ENCODE measurements at places on chromosomes 4 and X. TPM values are rescaled to one million over a fixed set of nuclear protein-coding genes. Genes with fewer than 3 reads are reported as not detected.

DNA sequence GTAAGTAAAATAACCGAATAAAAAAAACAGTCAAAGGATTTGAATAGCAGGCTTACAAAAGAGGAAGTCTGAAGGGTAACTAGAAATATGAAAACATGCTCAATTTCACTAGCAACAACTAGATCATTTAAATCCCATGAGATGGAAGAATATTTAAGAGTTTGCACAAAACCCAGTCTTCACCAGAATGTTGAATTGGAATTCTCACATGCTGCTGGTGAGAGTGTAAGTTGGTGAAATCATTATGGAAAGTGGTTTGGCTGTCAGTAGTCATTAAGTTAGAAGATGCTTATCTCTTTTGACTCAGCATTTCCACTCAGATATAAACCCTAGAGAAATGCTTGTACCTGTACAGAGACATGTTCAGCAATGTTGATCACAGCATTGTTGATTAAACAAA is 110.1 kb downstream of the PGRMC2 start:
- DNase-seq: peak; percentile 70
- H3K36me3 ChIP-seq: no peaks in the 10 kb centered on the region
- no peaks in the 10 kb centered on the region for H3K27me3 ChIP-seq
- H3K4me1 ChIP-seq: no peaks in the 10 kb centered on the region
- no peak overlapping the region for H3K27ac ChIP-seq

- H3K4me3 ChIP-seq: no peak overlapping the region
- no peaks in the 10 kb centered on the region for H3K4me1 ChIP-seq
- H3K36me3 ChIP-seq: no peaks in the 10 kb centered on the region
- H3K27ac ChIP-seq: no peak overlapping the region
- no peak for DNase-seq
Measured at GRCh38 chrX:31796624-31797023, 724.8 kb upstream of the FTHL17 start.

Gene CTAG1A
- polyA plus RNA-seq: not detected

Gene BMPR1B
- 0.23 TPM for polyA plus RNA-seq

Gene HTN1
- not detected for polyA plus RNA-seq

DNA sequence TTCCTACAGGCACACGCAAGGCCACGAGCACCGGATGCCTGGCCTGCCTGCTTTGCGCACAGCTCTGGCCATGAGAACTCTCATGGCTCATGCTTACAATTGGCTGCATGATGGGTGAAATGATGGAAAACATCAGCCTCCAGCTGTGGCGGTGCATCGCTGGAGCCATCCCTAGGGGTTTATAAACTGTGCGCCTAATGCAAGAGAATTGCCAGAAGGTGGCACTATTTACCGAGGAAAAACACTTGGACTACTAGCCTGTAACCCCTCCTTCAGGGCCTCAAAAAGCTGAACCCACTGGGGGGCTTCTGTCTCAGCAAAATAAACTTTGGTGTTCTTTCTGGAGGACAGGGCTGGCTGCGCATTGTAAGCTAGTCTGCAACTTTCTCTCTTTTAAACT is 51.9 kb downstream of the PHKA2 start:
- H3K4me1 ChIP-seq: no peaks in the 10 kb centered on the region
- H3K4me3 ChIP-seq: no peak overlapping the region
- no peak overlapping the region for H3K27ac ChIP-seq
- H3K27me3 ChIP-seq: no peaks in the 10 kb centered on the region
